Inflammatory macrophage treated with lipopolysaccharide for 1 hour (primary cell): ENCODE measurements at places on chromosomes 4 and X.

DNA sequence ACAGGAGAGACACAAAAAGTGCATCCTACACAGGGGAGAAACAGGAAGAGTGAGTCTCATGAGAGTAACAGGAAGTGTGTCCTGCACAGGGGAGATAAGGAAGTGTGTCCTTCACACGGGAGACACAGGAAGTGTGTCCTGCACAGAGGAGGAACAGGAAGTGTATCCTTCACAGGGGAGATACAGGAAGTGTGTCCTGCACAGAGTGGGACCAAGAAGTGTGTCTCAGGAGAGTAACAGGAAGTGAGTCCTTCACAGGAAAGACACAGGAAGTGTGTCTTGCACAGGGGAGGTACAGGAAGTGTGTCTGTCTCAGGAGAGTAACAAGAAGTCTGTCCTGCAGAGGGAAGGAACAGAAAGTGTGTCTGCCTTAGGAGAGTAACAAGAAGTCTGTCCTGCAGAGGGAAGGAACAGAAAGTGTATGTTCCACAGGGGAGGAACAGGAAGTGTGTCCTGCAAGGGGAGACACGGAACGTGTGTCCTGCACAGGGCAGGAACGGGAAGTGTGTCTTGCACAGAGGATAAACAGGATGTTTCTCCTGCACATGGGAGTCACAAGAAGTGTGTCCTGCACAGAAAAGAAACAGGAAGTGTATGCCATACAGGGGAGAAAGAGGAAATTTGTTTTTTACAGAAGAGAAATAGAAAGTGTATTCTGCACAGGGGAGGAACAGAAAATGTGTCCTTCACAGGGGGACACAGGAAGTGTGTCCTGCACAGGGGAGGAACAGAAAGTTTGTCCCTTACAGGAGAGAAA, 102.0 kb downstream of the ARSF start:
- no peak for DNase-seq

DNA sequence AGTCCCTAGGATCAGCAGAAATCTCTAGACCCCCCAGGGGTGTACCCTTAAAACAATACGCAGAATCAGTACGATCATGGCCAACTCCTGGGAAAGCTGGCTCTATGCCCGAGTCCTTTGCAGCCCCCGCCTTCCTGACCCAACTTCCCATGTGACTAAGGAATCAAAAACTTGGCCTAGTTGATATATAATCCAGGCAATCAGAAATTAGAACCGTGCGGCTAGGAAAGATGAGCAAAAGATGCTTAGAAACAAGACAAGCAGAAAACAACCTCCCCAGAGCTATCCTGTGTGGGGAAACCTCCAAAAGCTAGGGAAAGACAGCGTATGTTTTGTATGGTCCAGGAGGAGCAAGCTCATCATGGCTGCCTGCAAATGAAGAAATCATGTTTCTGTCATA, 110.0 kb downstream of the PPARGC1A start:
- DNase-seq = no peak

GRCh38 chr4:7332216-7333023, 102.3 kb downstream of the PSAPL1 start:
- no peak for DNase-seq

- no peak for DNase-seq
Measured at GRCh38 chr4:31043382-31044062, 323.4 kb downstream of the PCDH7 start.

- no peak for DNase-seq
Measured at GRCh38 chr4:135497563-135498152, 1296.1 kb upstream of the PABPC4L start.
